ENCODE measurements at places on chromosomes 7 and 10. TPM values are rescaled to one million over a fixed set of nuclear protein-coding genes. Genes with fewer than 3 reads are reported as not detected.
A peak's percentile ranks its signal among the peaks of the same experiment; 100 is the strongest.

DNA sequence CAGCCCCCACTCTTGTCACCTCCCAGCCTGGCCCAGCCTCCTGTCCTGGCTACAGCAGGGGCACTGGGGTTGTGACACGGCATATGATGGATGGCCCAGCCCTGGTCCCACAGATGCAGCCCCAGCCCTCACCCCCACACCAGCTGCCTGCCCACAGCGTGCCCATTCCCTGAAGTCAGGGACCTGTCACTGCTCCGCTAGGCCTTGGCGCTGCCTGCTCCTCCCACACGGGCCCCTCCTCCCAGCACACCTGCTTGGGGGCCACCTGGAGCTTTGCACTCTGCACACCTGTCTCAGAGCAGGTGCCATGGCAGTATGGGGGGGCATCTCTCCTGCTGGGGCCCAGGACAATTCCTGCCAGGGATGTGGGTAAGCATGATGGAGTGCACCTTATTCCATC lies 3.5 kb downstream of the GCK start:
- no peak for DNase-seq

DNA sequence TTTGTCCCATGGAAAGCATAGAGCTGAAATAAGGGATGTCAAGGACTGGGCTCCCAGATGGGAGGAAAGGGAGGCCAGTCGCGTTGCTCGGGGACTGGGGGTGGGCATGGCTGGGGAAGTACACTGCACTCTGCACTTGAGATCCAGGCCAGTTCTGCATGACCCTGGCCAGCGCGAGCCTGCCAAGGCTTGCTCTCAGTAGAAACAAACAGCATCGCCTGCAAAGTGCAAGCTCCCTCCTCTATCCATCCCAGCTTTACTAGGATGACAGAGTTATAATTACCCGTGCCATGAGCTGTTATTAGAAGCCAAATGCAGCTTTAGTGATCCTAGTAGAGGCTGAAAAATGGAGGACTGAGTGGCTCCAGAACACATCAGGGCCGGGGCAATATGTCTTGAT lies 43.9 kb upstream of the PDCD4 start:
- DNase-seq = no peak

DNA sequence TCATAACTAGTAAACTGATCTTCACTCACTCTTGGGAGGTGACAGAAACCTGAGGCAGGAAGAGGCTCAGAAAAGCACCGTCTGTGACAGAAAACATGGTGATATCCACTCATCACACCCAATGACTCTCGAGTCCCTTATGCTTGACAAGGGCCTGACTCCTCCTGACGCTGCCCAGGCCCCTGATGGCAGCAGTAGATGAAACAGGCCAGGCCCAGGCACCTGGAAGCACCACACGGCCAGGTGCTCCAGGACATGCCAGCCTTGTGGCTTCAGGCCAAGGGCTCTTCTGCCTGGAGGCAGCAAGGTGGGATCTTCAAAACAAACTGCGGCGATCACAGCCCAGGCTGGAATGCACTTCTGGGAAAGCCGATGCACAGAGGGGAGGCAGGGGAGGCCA lies 89.3 kb downstream of the MAD1L1 start:
- DNase-seq = no peak

- DNase-seq = no peak
Measured at GRCh38 chr10:27470885-27471284, 33.2 kb upstream of the RAB18 start.

DNA sequence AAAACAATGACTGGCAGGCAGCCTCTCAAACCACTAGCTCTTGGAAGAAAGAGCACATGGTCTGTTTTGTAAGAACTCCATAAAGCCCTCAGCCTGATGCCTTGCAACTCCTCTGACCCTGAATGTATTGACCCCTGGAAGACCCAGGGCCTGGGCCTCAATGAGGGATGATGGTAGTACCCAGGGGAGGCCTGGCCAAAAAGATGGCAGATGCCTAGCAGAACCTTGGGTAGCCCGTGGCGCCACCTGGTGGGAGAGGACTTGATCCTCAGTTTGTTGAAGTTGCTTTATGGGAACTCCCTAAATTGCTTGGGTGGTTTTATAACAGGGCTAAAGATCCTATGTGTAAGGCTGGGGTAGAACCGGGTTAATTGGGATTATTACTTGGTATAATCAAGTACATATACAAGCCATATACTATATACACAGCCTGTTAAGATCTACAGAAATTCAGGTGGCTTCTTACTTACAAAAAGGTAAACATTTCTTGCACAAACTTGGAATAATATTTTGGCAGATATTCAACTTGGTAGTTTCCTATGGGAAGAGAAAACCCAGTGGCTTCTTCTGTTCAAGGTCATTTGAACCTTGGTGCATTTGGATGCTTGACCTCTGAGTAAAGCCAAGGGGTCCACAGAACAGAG lies 95.8 kb upstream of the CACUL1 start:
- DNase-seq = peak; percentile 77

DNA sequence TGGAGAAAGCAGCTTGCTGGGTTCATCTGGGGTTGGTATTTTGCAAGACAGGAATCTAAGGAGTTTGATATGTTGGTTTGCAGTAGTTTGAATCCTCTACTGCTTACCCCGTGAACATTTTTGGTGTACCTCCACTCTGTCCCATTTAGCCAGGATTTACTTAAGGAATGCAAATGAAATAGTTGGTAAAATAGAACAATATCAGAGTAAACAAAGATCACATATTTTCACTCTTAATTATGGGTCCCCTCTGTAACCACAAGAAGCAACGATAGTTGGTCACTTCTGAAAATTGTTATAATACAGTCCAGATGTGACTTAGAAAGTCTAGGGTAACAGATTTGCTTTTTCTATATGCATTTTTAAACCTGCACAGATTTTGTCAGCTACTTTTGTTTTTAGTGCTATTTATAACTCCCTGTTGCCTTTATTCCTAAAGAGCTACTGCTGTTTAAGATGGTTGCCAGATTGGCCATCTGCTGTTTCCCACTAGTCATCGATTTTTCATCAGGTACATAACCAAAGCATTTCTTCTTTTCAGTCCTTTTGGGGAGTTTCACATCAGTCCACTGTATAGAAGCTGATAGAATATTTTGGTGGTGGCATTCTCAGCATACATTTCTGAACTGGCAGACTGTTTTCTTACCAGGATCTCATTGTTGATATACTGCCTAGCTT lies 37.6 kb downstream of the MAPK8 start:
- DNase-seq = no peak

- no peak for DNase-seq
Measured at GRCh38 chr7:121966935-121967332, 94.0 kb downstream of the PTPRZ1 start.

DNA sequence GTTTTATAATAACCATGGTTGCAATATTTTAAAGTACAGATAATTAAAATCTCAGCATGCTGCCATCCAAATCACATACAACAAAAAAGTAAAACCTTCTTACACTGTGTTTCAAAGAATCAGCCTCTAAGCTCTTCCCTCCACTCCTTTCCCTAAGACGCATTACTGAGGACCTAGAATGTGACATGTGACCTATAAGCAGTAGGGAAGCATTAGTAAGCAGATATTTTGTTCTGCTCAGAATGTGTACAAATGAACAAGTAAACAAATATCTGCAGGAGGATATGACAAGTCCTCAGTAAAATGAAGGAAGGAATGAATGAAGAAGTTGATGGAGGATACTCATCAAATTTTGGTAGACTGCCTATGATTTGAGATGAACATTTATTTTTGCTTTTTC lies 49.1 kb downstream of the RAB11FIP2 start:
- DNase-seq = no peak

DNA sequence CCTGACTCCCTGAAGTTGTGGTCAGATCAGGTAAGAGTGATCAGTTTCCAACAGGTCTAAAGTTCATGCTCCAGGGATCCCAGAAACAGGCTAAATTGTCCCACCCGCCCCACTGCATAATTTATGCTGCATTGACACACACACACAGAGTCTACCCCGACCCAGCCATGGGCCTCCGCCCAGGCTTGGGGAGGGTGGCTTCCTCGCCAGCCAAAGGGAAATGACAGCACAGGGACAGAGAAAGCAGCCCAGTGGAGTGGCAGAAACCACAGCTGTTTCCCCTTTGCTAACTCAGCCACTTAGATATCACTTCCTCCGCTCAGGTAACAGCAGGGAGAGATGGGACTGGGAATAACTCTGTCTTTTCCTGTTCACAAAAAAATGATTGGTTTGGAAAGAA lies 9.4 kb downstream of the SH3PXD2A start:
- peak; percentile 57 for DNase-seq

- DNase-seq = no peak
Measured at GRCh38 chr7:148987751-148988512, 40.4 kb downstream of the PDIA4 start.

DNA sequence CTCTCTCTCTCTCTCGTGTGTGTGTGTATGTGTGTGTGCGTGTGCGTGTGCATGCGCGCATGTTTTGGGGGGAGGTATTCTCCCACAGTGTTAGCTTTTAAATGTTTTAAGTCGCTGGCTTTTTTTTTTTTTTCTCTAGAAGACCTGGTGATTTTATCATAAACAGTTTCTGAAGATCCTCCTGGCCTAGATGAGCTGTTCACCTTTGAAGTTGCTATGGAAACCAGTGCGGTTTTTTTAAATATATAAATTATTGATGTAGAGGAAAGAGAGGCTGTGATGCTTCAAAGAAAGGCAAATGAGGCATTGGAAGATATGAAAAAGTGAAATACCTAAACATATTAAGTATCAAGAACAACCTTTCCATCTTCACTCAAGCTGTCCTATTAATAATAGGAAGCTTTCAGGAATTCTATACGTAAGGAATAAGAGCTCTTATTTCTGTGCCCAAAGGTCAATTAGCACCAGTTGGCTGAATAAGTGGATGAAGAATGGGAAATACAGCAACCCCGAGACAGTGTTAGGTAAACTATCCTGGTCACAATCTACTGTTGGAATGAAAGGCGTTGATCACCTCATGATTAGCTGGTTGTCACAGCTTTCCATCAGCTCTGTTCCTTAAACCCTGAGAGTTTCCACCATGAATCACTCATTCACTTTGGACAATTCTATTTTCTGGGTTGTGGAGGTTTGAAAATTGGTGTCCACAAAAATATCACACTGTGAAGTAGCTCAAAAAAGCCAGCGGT lies 66.5 kb upstream of the SLC35G1 start:
- no peak for DNase-seq

The EGR2 gene
- 1.4 TPM for total RNA-seq

The CXCL12 gene
- not detected for total RNA-seq

The TMEM270 gene
- total RNA-seq = not detected

The ITPRID1 gene
- total RNA-seq = not detected

The COL28A1 gene
- total RNA-seq = not detected

Data from activated naive CD8-positive, alpha-beta T cell treated with anti-CD3 and anti-CD28 coated beads, Interleukin-2, amount 10 ng/mL, durations not matched to agents 7 days and 5 days (primary cell).